ENCODE measurements at places on chromosomes 13 and 19.

GRCh38 chr19:16920816-16921529 is 32.2 kb downstream of the F2RL3 start:
- peak; percentile 91 for DNase-seq

DNA sequence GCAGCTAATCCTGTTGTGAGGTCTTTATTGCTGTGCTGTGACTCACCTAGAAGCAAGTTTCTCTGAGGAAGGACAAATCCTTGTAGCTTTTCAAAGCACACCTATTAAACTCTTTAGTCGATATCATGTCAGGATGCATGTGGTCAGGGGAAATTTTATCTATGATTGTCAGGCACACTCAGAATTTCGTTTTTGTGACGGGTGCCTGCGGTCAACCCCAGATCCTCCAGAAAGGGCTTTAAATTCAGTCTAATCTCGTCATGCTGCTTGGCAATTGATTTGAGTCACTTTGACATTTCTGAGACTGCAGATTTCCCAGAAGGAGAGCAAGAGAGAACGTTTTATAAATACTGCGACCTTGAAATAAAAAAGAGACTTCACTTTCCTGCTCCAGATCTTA is 316.9 kb downstream of the FGF9 start:
- DNase-seq = no peak

GRCh38 chr13:23946900-23947299 is 49.6 kb upstream of the C1QTNF9B start:
- no peak for DNase-seq

DNA sequence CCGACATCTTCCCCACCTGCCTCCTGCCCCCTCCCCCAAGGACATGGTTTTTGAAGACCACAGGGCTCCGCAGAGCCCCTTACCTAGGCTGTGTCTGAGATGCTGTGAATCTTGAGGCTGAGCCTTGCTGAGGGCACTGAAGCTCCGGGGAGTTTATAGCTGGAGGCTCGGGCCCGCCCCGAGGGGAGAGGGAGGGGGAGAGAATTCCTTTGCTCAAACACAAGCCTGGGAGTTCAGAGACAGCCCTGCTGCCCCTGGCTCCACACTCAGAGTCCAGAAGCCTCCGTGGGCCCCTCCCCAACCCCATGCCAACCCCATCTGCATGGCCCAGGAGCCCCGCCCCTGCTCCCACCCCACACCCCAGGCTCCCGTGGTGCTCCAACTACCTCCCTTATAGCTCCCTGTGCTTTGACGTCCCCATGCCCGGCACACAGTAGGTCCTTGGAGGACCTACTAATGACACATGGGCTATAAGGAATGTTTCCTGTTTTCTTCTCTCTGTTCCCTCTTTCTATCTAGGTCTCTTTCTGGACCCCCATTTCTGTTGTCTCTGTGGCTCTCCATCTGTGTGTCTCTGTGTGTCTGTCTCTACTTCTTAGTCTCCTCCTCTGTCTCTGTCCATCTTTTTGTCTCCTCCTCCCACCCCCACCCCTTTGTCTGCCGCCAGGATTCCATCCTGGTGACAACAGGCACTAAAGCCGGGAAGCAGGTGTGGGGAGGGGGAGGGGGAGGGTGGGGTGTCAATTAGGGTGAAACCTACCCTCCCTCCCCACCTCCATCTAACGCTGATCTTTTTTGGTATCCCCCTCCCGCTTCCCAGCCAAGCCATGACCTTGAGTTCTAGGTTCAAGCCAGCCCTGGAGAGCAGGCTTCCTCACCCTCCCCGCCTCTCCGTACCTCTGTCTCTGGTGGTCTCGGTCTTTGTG is at the start of gene TNNT1:
Gene TNNT1 (minus strand): TSS at position 129 of the 926 bp plus-strand sequence. CDS start 2,049 bp downstream, outside the sequence.
- no peak for DNase-seq

GRCh38 chr13:83065108-83065507 is 817.2 kb downstream of the SLITRK1 start:
- DNase-seq = no peak

DNA sequence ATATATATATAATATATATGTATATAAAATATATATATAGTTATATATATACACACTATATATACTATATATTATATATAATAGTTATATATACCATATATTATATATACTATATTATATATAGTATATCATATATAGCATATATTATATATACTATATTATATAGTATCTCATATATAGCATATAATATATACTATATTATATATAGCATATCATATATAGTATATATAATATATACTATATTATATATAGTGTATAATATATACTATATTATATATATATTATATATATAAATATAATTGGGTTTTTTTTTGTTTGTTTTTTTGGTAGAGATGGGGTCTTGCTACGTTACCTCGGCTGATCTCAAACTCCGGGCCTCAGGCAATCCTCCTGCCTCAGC is 11.6 kb upstream of the HNRNPL start:
- no peak for DNase-seq

- DNase-seq = no peak
Observed at GRCh38 chr13:31947105-31947504, 84.5 kb upstream of the FRY start.

- no peak for DNase-seq
Observed at GRCh38 chr13:82165396-82166174, 1716.7 kb downstream of the SLITRK1 start.

DNA sequence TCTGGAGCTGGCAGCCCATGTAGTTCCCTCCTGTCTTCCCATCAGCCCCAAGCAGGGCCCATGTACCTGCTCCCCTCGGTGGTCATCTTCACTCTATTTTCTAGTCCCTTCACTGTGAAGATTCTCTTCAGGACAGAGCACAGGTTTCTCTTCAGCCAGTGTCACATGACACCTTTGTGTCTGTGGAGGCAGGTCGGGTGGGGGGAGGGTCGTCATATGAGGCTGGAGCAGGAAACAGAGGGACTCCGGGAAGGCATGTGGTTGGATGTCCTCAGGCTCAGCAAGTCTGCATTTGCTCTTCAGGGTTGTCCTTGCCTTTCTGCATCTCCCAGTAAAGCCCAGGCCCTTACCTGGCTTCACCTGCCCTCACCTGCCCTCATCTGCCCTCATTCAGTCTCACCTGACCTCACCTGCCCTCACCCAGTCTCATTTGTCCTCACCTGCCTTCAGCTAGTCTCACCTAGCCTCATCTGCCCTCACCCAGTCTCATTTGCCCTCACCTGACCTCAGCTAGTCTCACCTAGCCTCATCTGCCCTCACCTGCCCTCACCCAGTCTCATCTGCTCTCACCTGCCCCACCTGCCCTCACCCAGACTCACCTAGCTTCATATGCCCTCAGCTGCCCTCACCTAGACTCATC is 120.3 kb downstream of the ZDHHC20 start:
- no peak for DNase-seq

- DNase-seq = no peak
Observed at GRCh38 chr13:73365252-73365651, 306.4 kb downstream of the KLF5 start.

All from bronchial epithelial cell (primary cell).